ENCODE measurements at places on chromosomes 13 and 19.

- DNase-seq, result peak; percentile 36
These were observed 1.9 kb downstream of the RAB11B start for GRCh38 chr19:8392017-8392591.

DNA sequence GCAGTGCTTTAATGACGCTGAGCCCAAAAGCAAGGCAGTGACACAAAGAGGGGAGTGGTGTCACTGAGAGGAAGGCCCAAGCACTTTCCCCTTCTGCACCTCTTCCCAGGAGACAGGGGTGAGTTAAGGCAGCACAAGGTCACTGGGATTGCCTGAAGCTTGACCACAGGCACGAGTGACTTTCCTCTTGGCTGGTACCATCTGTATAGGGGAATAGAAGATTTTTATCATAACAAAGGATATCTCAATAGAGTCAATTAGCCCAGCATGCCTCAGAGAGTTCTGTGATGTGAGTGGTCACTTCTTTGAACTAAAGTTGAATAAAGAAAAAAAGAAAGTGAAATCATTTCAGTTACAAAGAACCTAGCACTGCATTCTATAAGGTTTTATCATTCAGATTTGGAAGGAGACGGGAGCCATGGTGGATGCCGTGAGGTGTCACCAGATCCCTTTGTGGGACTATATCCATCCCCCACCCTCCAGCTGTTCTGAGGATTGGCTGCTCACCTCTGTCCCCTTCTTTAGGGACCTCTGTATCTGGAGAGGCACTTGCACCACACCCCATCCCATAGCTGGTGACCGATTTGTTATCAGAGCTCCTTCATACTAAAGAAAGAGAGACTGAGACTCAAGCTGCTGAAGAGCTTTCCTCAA lies 291.2 kb downstream of the DCT start:
- DNase-seq, result no peak

DNA sequence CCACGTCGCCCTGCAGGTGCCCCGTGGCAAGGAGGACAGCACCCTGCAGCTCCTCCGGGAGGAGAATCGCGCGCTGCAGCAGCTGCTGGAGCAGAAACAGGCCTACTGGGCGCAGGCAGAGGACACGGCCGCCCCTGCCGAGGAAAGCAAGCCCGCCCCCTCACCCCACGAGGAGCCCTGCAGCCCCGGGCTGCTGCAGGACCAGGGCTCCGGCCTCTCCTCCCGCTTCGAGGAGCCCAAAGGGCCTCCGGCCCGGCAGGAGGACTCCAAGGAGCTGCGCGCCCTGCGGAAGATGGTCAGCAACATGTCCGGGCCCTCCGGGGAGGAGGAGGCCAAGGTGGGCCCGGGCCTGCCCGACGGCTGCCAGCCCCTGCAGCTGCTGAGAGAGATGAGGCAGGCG lies 11.6 kb downstream of the CBY2 start:
- DNase-seq, result no peak

- DNase-seq, result no peak
These were observed 46.3 kb downstream of the CCNE1 start for GRCh38 chr19:29858000-29858596.

Data from hypothalamus (tissue), 51 donors.